AG20443 (cell line): ENCODE measurements at places on chromosomes 12 and 14.

GRCh38 chr14:30884901-30885300 lies 10.5 kb downstream of the COCH start:
- no peak for DNase-seq

- peak; percentile 62 for DNase-seq
Measured at GRCh38 chr12:31324845-31325523, 966 bp downstream of the SINHCAF start.

GRCh38 chr12:6943722-6944380 lies at the start of the genes C12orf57 and RNU7-1:
Gene C12orf57, plus strand, starts transcription at chr12:6944022. Its CDS starts 100 bp downstream, at chr12:6944122.
Gene RNU7-1, plus strand, starts transcription at chr12:6943816.
- DNase-seq = peak; percentile 77

DNA sequence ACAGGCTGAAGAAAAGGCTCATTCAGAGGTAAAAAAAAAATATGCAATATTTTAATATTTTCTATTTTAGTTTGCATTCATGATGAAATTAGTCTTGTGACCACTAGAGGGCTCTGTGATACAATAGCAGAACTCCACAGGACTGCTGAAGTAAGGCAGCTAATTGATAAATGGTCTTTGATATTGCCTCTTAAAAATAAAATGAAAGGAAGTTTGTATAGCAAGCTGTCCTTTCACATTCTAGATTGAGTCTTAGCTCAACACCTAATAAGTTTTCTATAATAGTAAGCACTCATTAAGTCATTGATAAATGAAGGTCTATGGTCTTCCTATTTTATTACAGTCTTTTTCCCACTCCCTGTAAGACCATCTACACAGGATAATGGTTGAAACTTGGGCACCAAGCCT lies 315.7 kb downstream of the NAV3 start:
- DNase-seq = peak; percentile 24

- DNase-seq = no peak
Measured at GRCh38 chr14:66281036-66281776, 205.0 kb upstream of the CCDC196 start.

- DNase-seq = no peak
Measured at GRCh38 chr14:101630056-101630965, 69.0 kb downstream of the DIO3 start.

DNA sequence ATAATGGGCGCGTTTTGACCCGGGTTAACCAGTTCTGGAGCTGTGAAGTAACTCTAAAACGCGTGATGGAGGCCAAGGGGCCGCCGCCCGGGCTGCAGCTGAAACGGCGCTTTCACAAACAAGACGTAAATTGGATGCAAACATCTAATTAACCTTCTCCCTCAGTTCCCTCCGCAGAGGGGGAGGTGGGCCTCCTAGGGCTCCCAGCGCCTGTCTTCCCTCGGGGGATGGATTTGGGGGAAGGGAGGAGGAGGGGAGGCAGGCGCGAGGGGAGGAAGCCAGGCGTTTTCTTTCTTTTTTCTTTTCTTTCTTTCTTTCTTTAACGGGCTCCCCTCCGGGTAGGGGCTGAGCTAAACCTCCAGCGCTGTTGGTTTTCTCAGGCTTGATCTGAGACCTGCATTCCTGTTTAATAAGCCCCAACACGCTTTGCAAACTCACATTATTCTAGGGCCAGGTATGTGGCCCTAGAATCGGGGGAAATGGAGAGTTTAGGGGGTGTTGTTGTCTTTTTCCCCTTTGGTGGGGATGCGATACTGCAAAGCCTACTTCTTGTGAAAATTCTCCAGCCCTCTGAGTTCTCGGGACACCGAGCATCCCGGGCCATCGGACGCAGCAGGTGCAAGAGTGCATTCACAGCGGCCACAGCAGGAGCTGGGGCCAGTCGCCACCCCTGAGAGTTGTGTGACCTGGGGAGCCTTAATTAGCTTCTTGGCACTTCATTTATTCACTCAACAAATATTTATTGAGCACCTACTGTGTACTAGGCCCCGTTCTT lies 43.6 kb upstream of the LHX5 start:
- DNase-seq = no peak

GRCh38 chr12:108381787-108382436 lies 42.8 kb upstream of the CMKLR1 start:
- DNase-seq = no peak

DNA sequence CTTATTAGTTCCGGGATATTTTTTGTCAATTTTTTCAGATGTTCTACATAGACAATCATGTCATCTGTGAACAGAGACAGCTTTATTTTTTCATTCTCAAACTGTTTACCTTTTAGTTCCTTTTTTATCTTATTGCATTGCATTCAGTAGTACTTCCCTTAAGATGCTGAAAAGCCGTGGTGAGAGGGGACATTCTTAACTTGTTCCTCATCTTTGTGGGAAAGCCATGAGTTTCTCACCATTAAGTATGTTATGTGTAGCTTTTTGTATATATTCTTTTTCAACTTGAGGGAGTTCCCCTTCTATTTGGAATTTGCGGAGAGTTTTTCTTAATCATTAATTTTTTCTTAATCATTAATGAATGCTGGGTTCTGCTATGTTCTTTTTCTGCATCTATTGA lies 1727.1 kb upstream of the SEL1L start:
- no peak for DNase-seq

GRCh38 chr14:100302616-100303015 lies 3.6 kb downstream of the SLC25A29 start:
- no peak for DNase-seq

GRCh38 chr12:111759991-111760390 lies 6.7 kb upstream of the ALDH2 start:
- no peak for DNase-seq

- DNase-seq = no peak
Measured at GRCh38 chr14:102817942-102818940, 41.0 kb downstream of the TRAF3 start.

DNA sequence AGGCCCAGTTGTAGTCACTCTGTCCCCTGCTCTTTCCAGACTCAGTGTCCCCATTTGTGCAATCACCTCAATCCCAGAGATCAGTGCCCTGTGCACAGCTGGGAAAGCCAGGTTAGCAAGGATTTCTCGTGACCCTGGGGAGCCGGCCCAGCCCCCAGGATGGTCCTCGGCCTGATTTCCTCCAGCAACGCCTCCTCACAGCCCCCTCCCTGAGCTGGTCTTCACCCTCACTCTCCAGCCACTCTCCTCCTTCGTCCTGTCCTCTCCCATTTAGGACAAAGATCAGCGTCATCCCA lies 194.8 kb upstream of the C14orf180 start:
- no peak for DNase-seq

GRCh38 chr12:121224591-121224990 lies 14.7 kb downstream of the P2RX4 start:
- peak; percentile 7 for DNase-seq
